ENCODE measurements at places on chromosomes 12 and 14.

DNA sequence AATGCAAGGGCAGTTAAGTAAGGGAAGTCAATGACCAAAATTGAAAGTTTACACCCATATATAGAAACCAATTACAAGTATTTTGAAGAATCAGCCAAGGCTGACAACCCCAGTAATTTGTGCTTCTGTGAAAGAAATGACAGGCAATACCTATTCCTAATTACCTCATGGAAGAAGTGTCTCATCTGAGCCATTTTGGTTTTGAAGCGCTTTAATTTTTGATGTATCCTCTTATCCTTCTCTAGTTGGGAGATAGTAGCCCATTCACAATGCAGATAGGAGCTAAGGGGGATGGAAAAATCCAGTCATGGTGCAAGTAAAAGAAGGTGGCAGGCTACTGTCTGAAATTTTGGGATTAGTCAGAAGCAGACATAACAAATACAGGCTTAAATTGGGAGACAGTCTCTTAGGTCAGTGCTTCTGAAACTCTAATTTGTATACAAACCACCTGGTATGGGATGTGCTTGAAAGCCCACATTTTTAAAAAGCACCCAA is 30.4 kb upstream of the SUPT16H start:
- no peak for DNase-seq

DNA sequence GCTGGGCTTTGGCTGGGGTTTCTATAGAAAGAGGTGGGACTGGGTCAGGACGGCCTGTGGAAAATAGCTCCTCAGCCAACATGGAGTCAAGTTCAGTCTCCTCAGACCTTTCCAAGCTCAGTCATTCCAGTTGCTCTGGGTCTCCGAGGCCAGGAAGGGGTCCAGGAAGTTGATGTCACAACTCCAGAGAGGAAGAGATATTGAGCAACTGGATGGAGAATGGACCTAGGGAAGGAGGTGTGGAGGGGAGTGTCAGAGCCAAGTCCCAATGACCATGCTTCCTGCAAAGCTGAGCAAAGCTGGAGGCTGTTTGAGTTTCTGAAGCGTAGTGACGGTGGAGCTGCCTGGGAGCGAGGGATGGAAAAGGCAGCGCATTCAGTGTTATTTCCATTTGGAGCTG is 86.1 kb downstream of the SLC24A4 start:
- DNase-seq, result no peak

- DNase-seq, result no peak
Observed at GRCh38 chr12:195156-195555, 18.8 kb downstream of the SLC6A12 start.

DNA sequence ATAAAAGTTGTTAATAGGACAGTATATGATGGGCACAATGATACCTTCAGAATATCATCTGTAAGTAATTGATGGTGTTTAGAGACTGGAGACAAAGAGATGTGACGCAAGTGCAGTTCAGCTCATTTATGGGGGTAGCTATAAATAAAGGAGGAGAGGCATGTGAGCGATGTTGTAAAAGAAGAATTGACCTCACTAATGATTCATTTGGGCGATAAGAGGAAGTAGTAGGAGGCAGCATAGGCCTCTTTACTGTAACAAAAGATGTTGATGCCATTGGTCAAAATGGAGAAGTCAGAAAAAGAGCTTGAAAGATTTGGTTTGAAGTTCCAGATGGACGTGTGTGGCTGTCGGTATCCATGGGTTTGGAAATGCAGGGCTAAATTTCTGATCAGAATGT is 70.0 kb downstream of the FLRT2 start:
- no peak for DNase-seq

DNA sequence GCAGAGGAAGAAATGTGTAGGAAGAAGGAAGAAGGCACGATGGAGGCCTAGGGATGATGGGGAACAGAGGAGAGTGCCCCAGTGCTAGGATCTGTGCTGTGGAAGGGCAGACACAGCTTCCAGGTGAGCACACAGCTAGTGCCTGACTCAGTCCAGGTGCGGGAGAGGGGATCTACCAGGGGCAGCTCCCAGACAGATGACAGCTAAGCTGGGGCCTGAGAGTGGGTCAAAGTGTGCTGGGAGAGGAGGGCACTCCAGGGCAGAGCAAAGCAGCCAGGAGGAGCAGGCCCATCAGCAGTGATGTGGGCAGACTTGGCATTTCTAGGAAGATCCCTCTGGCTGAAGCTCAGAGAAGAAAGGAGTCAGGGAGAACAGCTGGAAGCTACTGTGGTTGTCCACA is 36.7 kb downstream of the LRTM2 start:
- DNase-seq, result no peak

- DNase-seq, result peak; percentile 54
Observed at GRCh38 chr14:94545131-94545841, 16.0 kb upstream of the SERPINA4 start.

GRCh38 chr14:55530464-55530863 is 49.5 kb upstream of the KTN1 start:
- no peak for DNase-seq

- no peak for DNase-seq
Observed at GRCh38 chr12:106945261-106945851, 10.4 kb upstream of the TMEM263 start.

- DNase-seq, result peak; percentile 43
Observed at GRCh38 chr14:101808020-101808641, 46.6 kb downstream of the PPP2R5C start.

- DNase-seq, result no peak
Observed at GRCh38 chr12:132216354-132216987, 72.2 kb downstream of the NOC4L start.

DNA sequence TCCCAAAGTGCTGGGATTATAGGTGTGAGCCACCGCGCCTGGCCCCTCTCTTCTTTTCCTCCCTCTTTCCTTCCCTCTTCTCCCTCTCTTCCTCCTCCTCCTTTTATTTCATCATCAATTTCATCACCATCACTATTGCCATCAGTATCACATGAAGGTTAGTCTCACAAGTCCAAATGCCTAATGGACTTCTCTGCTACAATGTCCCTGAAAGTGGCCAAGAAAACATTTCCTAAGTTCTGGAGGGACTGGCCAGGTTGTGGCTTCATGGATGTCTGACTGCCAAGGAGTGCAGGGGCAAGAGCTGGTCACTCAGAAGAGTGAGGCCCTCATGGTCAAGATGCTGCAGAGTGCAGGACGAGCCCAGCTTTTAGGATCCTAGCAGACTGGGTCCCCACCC is 97.6 kb downstream of the SYNE3 start:
- no peak for DNase-seq

- DNase-seq, result no peak
Observed at GRCh38 chr14:67151082-67151666, 38.1 kb upstream of the GARIN2 start.

GRCh38 chr12:113766131-113766878 is 199.8 kb downstream of the RBM19 start:
- no peak for DNase-seq

DNA sequence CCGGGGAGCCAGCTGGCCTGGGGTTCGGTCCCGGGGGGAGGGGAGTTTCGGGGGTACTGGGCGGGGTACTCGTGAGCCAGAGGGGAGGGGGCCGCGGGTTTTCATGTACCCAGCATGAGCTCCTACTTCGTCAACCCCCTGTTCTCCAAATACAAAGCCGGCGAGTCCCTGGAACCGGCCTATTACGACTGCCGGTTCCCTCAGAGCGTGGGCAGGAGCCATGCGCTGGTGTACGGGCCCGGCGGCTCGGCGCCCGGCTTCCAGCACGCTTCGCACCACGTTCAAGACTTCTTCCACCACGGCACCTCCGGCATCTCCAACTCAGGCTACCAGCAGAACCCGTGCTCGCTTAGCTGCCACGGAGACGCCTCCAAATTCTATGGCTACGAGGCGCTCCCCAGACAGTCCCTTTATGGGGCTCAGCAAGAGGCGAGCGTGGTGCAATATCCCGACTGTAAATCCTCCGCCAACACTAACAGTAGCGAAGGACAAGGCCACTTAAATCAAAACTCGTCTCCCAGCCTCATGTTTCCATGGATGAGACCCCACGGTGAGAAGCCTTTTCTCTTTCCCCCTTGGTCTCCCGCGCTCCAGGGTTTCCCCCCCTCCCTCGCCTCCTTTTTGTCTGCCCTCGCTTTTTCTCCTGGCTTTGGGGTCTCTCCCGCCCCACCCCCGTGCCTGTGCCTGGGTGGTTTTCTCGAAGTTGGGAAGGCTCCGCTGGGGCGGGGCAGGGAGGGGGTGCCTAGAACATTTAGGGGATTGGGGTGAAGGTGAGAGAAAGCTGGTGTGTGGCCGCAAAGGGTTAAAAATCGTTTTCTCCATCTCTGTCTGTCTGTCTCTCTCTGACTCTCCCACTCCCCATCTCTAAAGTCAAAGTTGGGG is 627 bp downstream of the HOXC8 start:
- no peak for DNase-seq

DNA sequence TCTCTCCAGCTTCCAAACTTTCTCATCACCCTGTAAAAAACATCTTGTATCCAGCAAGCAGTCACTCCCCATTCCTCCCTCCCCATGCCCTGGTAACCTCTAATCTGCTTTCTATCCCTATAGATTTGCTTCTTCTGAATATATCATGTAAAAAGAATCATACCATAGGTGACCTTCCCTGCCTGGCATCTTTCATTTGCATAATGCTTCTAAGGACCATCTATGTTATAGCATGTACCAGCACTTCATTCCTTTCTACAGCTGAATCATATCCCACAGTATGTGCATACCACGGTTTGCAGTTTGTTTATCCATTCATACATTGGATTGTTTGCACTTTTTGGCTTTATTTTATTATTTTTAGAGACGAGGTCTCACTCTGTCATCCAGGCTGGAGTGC is 22.9 kb upstream of the VPS37B start:
- no peak for DNase-seq

DNA sequence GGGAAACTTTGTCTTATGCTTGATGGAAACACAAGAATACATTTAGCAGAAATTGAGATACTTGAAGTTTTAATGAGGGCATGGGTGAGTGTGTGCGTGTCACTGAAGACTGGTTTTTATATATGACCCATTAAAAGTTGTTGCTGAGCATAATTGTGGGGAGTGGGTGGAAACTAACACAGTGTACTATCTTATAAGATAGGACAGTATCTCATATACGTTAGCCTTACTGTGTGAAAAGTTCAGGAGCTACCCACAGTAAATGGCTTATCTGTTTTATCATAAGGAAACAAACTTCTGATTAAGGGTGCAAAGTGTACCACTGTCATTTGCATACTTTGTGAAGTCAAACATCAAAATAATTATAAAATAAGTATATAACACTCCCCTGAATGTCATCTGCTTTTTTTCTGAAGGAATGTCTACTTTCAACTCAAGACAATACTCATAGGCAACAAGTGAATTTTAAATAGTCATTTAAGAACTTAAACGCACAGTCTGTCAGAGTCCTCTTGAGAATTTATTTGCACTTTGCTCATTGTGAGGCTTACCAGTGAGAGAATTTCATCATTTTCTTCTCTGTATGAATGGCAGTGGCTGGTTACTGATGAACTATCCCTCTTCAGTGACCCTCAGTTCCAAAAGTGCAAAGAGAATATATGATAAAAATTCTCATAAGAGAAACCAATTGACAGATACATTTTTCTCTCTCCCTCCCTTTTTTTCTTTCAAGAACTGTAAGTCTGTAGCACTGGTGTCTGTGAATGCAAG is 4.2 kb downstream of the PDE3A start:
- DNase-seq, result no peak

DNA sequence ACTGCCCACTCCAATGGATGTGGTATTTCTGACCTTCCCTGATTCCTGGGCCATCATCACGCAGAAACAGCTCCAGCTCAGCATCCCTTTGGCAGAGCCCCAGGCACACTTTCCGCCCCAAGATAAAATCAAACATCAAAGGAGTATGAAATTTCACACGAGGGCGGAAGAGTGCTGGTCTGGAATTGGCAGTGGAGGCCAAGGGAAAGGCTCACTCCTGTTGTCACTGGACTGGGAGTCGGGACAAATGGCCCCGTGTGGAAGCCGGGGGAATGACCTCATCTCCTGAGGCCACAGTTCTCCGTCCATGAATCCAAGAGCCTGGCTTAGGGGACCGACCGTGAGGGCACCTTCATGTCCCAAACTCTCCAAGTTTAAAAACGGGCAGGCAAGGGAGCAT is 40.9 kb downstream of the FZD10 start:
- DNase-seq, result no peak

GRCh38 chr12:47312808-47313426 is 233.2 kb upstream of the AMIGO2 start:
- DNase-seq, result no peak

- DNase-seq, result no peak
Observed at GRCh38 chr12:84810611-84811010, 102.0 kb downstream of the SLC6A15 start.

DNA sequence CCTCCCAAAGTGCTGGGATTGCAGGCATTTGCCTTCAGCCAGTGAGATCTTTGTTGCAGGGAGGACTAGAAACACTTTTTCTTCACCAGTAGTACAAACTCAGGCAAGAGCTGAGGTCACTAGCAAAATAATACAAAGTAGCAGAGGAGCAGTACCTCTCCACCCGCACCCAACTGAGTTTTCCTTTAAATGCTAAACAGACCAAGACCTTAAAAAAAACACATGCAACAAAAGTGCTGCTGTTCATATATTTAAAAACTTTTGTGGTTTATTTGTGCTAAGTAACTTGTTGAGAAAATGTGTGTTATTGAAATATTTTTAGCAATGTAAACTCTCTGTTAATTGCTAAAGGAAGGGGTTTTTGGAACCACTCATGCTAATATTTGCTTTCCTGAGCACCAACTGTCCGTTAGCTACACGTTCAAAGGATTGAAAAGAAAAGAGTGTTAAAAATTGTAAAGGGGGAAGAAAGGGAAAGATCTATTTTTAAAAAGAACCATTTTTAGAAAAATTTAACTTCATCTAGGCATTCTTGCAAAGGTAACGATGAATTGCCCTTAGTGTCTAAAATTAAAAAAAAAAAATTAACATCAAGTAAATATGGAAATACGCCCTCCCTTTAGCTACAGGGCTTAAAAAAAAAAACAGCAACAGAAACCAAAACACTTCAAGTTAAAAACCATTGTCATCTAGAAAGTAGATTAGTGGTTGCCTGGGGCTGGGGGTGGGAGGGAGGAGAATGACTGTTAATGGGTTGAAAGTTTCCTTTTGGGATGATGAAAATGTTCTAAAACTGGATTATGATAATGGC is 114.0 kb upstream of the KRAS start:
- no peak for DNase-seq

DNA sequence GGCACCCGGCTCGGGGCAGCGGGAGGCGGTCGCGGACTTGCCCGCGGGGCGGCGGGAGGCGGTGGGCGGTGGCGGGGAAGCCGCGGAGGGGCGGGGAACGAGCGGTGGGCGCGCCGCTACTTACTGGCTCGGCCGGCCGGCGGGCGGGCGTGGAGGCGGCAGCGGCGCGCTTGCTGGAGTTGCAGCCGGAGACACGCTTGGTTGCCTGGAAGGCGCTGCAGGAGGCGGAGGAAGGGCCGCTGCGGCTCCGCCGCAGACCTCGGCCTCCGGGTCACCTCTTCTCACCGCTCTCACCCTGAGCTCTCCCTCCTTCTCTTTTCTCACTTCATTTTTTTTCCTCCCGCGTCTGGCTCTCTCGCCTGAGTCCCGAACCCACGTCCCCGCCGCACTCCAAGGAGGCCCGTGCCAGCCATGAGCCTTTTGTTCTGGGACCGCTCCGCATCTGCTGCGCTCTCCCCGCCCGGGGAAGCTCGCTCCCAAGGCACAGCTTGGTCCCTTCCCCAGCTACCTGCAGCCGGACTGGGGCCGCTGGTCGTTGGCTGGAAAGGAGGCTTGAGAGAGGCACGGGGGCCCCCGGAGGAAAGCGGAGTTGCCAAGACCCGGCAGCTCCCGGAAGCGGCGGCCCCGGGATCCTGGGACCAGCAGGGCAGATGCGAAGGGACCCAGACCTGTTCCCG is 592 bp upstream of the KCNK10 start:
- DNase-seq, result peak; percentile 25
